ENCODE measurements at places on chromosomes 1 and 21. TPM values are rescaled to one million over a fixed set of nuclear protein-coding genes. Genes with fewer than 3 reads are reported as not detected.

Gene LAMC2
- total RNA-seq, result 97.5 TPM

Gene AMY1B
- not detected for total RNA-seq

GRCh38 chr1:44077421-44077820 lies 41.2 kb upstream of the KLF17 start:
- no peak for DNase-seq

Gene PDC
- not detected for total RNA-seq

GRCh38 chr1:248800459-248800858 lies 25.3 kb downstream of the SH3BP5L start:
- no peak for DNase-seq

Gene PRELP
- total RNA-seq, result not detected

Measured in Caki2 (cell line).